ENCODE measurements at places on chromosomes 5 and 9.

DNA sequence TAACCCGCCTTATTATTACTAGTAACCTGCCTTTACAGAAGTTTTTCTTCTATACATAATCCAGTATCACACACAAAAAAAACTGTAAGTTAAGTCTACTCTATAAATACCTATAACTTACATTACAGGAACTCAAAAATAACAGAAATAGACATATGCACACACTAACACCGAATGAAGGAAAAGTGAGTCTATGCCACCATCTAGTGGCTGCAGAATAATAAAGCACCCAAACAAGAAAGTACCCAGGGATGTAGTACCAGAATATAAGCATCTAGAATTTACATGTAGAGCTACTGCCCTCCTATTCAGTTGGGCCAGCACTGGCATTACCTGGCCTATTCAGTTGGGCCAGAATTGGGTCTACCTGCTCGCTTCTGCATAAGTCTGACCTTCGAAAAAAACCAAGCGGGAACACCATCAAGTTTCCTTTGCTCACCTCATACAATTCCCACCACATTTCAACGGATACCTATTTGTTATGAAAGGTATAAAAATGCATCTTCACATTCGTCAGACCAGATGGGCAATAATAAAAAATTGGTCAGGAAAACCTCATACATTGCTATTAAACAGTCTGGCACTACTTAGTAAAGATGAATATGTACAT lies 4.0 kb upstream of the NIPSNAP3A start:
- no peak for DNase-seq

DNA sequence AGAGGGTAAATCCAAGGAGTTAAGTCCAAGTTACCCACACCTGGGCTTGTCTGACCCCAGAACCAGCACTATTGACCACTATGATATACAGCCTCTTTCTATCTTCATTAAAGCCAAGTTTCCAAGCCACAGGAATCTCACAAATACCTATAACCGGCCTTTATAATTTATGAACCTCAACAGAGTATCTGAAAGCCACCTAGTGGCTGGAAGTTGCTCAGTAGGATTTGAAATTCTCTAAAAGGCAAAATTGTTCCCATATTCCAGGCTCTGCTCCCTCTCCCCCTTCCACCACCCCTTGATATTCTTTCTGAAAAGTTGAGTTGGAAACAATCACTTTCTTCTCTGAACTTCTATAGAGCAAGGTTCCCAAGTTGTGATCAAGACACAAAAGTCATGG lies 106.4 kb upstream of the GPR151 start:
- no peak for DNase-seq

DNA sequence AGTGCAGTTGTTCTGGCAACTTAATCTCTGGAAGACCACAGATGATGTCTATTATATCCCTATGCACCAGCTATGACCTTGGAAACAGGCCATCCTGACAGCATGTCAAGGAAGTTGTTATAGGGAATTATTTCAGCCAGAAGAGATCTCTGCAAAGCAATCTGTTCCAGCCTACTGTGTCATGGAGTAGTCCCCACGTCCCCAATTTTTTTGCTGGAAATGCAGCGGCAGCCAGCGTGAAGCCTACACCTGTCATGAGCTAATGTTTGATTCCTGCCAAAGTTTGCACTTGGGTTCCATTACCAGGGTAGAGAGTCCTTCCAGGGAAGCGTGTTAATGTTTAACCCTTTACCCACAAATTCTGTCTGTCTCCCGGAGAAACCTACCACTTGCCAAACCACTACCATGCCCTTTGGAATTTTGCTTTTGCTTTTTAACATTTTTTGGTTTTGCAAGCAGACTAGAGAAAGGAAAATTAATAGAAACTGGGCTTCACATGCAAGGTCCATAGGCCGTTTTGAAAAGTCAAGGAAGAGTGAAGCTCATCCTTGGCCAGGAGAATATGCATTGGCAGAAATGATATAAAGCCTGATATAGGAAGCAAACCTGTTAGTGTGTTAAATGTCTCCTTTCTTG lies 174.9 kb upstream of the SPRY4 start:
- no peak for DNase-seq

DNA sequence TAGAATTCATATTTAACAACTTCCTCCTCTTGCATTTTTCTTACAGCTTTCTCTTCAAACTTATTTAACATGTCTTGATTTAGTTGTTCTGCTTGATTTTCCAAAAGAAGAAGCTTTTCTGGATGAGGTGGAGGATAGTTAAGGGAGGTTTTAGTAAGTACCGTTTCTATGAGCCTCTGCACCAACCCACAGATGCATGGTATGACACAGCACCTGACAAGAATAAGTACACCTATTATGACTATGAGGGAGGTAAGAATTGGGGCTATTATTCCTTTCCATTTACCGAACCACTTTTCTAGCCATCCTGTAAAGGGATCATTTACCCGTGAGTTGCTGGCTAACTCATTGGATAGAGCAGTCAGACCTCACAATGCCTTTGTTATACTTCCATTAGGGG lies 2.5 kb upstream of the HMGCS1 start:
- DNase-seq: no peak

GRCh38 chr9:112031400-112031799 lies 134.8 kb downstream of the UGCG start:
- DNase-seq: no peak

GRCh38 chr9:124329206-124329792 lies 71.5 kb downstream of the NEK6 start:
- no peak for DNase-seq

DNA sequence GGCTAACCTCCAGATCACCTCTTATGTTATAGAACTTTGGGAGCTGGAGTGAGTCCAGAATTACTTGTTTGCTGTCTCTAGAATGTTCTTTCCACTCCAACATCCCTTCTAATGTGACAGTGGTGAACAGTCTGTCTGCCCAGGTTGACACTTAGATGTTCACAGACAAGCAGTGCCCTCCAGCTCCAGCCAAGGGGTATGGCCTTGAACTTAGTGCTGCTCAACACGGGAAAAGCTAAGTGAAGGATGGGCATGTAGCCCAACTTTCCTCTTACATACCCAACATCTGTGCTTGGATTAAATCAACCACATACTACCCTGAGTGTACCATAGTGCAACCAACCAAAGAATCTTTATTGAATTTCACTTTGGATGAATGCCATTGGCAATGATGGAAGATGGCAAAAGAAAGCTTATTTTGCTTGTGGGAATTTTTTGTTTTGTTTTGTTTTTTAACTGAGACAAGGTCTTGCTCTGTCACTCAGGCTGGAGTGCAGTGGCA lies 201.2 kb downstream of the NXNL2 start:
- DNase-seq: no peak

All from left lung (tissue), 14 donors.